ENCODE measurements at places on chromosomes 2 and 18.

DNA sequence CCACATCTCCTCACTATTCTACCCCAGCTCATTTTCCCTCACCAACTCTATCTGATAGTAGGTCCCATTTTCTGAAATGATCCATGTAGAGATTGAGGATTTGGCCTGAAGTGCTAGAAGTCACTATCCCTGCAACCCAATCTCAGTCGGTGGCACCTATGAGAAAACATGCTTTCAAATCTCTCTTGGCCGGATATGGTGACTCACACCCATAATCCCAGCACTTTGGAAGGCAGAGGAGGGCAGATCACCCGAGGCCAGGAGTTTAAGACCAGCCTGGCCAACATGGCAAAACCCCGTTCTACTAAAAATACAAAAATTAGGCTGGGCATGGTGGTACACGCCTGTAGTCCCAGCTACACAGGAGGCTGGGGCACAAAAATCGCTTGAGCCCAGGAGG, 19.1 kb upstream of the MARCHF4 start:
- DNase-seq = no peak

GRCh38 chr2:173596244-173596643, 241.6 kb downstream of the CDCA7 start:
- DNase-seq = no peak

DNA sequence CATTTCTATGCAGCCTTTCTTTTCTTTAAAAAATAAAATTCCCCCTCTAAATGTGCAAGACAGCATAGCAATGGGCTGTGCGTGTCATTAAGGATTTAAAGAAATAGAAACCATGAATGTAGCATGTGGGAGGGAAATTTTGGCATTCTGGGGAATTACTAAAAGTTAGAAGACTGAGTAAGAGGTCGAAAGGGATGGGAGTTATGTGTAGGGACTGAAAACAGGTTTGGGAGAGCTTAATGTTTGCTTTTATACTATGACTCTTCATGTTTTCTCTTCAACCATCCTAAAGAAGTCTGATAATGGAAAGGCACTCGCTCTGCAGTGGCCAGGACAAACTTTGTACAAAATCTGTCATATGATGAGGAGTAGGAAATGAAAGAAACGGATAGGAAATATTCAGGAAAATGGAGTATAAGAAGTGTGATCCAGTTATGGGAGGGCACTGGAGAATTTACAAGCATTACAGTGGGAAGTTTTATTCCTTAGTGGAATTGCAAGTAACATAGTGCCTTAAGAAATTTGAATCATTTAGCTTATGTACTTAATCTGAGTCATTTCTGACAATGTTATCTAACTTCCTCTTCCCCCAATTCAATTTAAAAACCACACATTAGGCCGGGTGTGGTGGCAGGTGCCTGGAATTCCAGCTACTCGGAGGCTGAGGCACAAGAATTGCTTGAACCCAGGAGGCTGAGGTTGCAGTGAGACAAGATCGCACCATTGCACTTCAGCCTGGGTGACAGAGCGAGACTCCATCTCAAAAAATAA, 20.6 kb downstream of the TMEM87B start:
- no peak for DNase-seq

DNA sequence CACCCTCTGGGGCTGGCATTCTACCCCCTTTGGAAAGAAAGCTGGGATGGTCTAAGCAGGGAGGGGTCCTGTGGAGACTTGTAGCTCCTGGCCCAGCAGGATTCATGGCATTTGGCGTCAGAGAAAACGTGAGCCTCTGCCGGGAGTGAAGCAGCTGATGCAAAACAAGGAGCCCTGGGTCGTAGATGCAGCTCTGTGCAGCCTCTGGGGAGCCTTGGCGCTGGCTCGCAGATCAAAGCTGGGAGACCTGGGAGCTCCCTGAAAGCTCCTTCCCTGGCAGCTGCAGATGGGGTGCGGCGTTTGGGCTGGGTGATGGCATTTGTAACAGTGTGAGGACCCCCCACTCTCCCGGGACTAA, 148.3 kb downstream of the KLHL29 start:
- DNase-seq = no peak

- DNase-seq = no peak
Measured at GRCh38 chr2:69715964-69716363, 26.0 kb upstream of the ANXA4 start.

DNA sequence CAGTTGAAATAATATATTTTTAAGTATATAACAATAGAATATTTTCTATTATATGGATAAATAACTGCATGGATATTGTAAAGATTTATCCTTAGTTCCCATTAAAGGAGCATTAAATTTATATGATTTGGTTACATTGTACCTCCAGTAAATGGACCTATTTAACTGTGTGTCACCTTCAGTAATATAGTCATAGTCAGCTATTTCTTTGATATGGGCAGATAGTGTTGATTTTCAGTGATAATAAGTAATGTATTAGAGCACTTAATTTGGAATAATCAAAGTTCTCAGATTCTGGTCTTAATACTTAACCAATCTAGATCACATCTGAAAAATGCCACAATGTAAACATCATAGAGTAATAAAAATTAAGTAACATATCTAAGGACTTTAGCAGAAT, 1527.3 kb upstream of the NXPH2 start:
- DNase-seq = no peak

DNA sequence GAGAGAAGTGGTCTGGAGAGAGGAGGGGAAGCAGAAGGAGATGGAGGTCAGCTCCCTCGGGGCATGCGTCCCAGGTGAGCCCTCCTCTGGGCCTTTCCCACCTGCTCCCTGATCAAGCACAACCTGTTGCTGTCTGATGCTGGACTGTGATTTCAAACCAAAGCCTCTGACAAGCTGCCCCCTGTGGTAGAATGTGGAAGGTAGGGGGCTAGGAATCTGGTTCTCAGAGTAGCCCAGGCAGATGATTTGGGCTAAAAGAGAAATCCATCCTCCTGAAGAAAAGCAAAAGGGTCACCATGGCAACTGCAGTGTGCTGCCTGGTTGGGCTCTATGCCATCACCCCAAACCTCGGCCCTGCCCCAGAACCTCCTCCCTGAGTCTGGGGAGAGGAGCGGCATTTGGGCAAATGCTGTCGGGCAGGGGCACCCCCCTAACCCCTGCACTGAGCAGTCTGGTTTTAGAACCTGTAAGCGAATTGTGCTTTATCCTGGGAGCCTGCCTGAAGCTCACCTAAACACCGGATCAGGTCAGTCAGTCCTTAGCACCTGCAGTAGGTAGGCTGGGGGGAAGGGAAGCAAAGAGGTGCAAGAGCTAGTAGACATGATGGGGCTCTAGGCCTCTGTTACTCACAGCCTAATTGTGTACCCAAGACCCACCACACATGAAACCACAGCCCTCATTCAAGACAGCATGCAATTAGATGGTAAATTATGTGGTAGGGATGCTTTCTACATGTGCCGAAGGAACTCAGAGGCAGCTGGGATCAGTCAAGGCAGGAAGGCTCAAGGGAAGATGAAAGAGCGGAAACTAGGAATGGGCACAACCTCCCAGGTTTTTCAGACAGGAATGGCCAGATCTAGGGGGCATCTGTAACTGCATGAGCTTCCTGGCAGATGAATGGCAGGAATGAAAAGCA, 83.5 kb downstream of the DNMT3A start:
- no peak for DNase-seq

GRCh38 chr2:30048636-30049175, 98.1 kb upstream of the YPEL5 start:
- DNase-seq = no peak

- no peak for DNase-seq
Measured at GRCh38 chr2:102634831-102635241, 15.5 kb downstream of the SLC9A2 start.

- DNase-seq = no peak
Measured at GRCh38 chr18:43389163-43389562, 111.9 kb upstream of the SYT4 start.

- no peak for DNase-seq
Measured at GRCh38 chr2:195898505-195899191, 170.0 kb downstream of the DNAH7 start.

DNA sequence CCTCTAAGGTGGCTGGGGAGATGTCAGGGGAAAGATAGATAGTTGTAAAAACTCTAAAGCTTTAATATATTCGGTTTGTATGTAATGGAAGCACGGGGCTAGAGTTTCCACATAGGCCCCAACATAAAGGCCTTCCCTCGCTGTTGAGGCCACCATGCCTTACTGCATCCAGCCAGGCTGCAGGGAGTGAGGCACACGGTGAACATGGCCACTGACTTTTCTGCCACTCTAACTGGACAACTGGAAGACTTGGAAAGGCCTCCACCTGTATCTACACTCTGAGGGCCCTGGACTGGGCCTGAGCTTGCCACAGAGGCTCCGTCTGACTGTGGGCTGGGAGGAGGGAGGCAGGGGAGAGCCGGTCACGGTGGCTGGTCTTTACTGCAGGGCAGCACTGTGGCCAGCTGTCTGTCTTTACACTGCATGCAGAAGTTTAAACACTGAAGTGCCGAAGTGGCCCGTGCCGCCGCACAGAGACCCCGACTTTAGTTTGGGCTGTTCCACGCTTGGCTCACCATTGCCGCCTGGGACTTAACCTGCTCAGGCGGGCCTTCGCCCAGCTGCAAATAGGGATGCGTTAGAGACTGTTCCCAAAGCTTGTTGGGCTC, 66.7 kb downstream of the EMILIN2 start:
- DNase-seq = no peak

- no peak for DNase-seq
Measured at GRCh38 chr2:219398721-219399363, 11.1 kb upstream of the DNPEP start.

- DNase-seq = no peak
Measured at GRCh38 chr18:59834267-59834666, 65.5 kb upstream of the PMAIP1 start.

DNA sequence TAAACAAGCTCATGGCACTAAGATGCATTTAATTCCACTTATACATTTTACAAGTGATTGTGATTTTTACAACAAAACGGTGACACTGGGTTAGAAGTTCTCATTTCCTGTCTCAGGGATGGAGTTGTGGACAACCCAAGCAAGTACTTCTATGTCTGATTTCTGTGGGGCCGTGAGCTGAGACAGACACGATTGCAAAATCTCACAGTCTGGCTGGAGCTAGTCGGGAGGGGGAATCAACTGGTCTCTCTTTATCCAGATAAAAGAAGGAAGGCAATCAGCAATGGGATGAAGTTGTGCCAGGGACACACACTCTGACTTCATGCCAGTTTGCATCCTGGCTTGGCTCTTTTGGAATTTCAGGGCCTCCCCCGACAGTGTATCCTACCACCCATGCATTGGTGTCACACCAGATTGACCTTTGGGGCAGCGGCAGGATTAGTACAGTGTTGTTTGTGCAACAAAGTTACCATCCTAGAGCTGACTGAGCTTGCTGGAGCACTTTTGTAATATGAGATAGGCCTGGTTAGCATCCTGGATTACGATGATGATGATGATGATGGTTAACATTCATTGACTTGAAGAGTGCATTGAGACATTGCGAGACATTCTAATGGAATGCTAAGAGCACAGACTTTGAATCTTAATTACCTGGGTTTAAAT, 98.8 kb downstream of the CTAGE1 start:
- no peak for DNase-seq

- DNase-seq = peak; percentile 25
Measured at GRCh38 chr2:190563109-190563508, 28.6 kb upstream of the NEMP2 start.

- DNase-seq = no peak
Measured at GRCh38 chr2:43021791-43022509, 204.5 kb downstream of the ZFP36L2 start.

GRCh38 chr18:50313031-50313607, 25.6 kb upstream of the CXXC1 start:
- no peak for DNase-seq

GRCh38 chr18:60064271-60064670, 164.5 kb downstream of the PMAIP1 start:
- no peak for DNase-seq

- DNase-seq = peak; percentile 24
Measured at GRCh38 chr2:159124441-159124911, 156.0 kb downstream of the TANC1 start.

DNA sequence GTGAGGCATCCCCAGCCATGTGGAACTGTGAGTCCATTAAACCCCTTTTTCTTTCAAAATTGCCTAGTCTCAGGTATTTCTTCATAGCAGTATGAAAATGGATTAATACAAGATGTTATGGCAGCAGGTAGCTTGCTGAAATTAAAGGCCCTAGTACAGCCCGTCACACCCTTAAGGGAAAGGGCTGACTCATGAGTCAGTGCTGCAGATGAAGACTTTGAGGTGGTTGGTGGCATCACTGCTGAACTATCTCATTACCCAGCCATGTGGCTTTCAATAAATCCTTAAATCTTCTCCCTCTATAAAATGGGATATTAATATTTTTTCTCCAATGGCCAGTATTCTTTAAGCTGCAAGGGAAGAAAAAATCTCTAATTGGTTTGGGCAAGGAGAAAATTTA, 226.1 kb upstream of the CCDC68 start:
- no peak for DNase-seq

DNA sequence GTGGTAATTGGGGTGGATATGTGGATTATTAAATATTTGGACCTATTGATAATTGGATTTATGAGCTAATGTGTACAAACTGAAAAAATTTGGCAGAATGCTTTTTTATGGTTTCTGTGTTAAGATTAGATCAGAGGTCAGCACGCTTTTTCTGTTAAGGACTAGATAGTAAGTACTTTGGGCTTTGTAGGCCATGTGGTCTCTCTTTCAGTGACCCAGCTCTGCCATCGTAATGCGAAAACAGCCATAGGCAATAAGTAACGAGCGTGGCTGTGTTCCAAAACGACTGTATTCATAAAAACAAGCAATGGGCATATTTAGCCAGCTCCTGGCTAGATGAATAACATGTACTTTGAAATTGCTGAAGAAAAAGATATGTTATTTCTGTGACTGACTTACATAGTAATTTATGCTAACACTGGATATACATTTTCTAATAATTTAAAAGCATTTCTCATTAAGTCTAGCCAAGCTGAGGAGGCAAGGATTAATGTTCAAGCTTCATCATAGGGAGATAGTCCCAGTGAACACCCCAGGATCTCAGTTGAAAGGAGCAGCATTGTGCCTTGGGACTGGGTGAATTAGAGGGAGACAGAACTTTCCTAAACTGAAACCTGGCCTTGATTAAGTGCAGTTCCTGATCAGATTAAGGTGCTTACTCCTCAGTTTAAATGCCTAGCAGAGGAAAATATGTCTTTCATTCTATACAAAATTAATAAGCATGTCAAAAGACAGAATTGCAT, 20.0 kb downstream of the CCDC138 start:
- no peak for DNase-seq

Measured in activated gamma-delta T cell treated with Interleukin-2 at 50 U/mL for 16 hours (primary cell).